ENCODE measurements at places on chromosomes 13 and 19.

DNA sequence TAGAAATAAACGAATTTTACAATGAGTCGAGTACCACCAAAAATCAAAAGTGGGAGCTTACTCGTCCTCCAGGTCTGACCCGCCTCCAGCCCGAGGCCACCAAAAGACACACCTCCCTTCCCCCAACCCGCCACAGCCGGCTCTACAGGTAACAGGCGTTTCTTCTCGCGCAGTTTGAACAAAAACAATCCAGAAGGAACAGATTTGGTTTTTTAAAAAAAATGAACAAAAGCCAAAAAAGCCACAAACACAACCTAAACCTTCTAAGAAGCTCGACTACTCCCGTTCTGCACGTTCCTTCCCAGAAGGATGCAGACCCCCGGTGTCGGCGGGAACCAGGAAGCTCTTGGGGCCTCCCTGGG, 671 bp downstream of the ZDHHC20 start:
- DNase-seq = peak; percentile 67

- no peak for DNase-seq
Observed at GRCh38 chr19:57249329-57249728, 8.9 kb downstream of the ZNF805 start.

GRCh38 chr19:6721773-6722172, 1.3 kb upstream of the C3 start:
- DNase-seq = no peak

DNA sequence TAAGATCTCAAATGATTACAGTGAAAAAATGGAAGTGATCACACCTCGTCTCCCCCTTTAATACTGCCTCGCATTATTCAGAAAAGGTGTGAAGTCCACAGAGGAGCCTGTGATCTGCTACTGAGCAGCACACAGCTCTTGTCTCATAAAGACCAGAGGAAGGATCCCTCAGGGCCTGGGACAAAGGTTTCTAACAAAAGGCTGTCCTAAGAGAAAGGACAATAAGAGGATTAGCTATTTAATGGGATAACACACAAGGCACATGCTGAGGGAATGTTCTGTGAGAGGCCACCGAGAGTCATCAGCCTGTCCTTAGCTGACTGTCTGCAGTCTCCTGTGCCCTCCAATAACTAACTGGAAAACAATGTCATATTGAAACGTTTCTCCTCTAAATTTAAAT, 26.7 kb downstream of the EBPL start:
- DNase-seq = no peak

DNA sequence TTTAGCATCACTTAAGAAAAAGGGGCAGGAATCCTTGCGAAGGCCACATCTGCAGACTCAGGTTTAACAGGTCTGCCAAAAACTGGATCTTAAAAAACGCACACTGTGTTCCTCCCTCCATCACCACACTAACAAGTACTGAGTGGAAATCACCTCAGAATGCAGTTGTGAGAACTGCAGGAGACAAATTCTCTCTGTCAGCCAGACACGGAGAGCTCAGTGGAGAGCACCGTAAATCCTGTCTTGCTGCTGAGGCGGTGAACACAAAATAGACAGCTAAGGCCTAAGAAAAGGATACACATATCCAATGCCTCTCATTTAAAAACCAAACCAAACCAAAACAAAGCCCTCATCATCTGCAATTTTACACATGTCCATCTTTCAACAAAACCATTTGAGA, 1287.6 kb downstream of the EFNB2 start:
- DNase-seq = peak; percentile 5

DNA sequence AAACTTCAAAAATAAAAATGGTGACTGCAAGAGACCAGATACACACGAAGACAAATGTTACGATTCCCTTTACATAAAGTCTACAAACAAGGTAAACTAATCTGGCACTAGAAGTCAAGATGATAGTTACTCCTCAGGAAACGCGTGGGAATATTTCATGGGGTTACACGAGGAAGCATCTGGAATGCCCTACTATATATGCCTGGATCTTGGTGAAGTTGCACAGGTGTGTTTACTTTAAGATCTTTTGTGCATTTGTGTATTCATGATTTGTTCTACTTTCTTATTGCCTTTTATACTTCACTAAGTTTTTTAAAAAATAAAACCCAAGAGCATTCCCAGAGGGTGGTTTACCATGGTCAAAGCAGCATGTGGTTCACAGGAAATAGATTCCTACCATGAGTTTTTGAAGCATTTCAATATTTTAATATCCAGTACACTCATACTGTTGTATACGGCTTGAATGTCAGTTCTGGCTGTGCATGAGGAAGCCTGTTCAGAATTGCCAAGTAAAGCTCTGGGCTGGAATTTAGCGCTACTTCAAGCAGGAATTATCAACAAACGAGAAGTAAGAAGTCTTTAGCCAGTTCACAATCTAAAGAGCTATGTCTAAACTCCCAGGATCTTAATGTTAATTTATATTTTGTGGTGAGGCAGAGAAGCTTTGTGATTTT, 239.8 kb upstream of the KLHL1 start:
- no peak for DNase-seq

DNA sequence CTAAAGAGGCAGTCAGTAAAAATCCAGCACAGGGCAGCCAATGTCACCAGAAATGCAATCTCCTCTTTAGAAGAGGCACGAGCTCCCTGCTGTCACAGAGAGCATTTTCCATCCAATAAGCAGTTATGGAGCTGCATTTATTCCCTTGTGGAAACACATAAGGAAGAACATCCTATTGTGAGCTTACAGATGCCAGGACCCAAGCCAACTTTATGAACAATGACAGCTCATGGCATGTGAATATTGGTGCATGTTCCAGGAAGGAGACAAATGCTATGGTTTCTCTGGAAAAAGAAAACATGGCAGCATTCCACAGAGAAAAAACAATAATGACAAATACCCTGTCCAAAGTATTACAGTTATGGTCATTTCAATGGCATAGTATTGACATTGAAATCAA, 955.6 kb downstream of the UQCRFS1 start:
- DNase-seq = no peak

DNA sequence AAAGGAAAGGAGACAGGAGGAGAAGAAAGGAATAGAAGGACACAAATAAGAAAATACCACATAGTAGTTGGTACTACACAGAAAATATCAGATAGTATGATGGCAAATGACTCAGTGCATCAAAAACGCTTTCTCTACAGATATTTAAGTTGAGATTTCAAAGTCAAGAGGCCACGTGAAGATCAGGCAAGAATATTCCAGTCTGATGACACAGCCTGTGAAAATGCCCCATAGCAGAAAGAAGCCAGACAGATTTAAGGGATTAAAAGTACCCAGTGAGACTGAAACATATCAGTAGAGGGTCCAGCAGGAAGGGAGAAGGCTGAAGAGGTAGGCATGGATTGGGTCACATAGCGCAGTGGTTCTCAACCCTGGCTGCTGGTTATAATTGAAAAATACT, 113.7 kb downstream of the VWA8 start:
- no peak for DNase-seq

DNA sequence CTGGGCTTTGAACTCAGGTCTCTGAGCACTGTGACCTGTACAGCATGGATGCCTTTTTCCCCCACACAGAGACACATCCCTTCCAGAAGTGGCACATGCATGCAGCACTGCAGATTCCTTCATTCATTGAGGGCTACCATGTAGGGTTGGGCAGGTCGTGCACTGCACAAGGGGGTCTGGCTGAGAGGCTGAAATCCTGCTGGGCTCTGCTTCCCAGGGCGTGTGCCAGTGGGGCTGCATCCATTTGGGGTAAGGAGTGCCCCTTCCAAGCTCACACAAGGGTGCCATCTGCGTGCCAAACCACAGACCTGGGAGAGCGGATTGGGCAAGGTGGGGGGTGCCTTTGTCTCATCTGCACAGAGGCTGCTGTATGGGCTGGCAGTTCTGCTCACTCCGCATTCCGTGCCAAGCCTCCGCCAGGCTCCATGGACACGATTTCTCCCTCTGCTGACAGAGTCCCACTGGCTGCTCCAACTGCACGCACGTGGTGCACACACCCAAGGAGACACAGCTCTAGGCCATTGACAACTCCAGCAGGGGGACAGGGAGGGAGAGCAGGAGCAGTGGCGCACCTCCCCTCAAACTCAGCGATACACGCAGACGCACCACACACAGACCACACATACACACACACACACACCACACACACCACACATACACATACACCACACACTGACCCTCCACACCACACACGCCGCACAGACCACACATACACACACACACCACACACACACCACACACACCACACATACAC, 4.5 kb upstream of the SHISA7 start:
- DNase-seq = peak; percentile 74

DNA sequence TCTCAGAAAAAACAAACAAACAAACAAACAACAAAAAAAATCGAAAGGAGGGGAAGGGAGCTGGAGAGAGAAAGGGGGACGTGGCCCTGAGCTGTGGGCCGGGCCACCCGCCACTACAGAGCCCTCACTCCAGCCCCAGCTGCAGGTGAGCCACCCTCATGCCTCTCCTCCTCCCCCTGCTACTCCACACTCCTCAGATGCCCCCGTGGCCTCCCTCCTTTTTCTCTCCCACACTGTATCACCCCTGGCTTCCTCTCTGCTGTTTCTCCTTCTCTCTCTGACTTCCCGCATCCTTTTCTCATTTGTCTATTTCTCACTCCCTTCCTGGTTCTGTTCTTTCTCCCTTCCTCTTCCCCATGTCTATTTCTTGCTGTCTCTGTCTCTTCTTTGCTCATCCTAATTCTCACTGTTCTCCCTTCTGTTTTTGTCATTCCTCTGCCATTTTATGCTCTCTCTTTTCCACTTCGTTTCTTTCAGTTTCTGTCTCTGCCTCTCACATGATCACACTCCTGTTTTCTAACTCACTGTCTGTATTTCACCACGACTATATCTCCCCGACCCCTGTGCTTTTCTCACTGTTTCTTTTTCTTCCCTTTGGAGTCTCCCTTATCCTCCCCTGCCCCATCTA, 2.7 kb downstream of the KLK2 start:
- DNase-seq = no peak

DNA sequence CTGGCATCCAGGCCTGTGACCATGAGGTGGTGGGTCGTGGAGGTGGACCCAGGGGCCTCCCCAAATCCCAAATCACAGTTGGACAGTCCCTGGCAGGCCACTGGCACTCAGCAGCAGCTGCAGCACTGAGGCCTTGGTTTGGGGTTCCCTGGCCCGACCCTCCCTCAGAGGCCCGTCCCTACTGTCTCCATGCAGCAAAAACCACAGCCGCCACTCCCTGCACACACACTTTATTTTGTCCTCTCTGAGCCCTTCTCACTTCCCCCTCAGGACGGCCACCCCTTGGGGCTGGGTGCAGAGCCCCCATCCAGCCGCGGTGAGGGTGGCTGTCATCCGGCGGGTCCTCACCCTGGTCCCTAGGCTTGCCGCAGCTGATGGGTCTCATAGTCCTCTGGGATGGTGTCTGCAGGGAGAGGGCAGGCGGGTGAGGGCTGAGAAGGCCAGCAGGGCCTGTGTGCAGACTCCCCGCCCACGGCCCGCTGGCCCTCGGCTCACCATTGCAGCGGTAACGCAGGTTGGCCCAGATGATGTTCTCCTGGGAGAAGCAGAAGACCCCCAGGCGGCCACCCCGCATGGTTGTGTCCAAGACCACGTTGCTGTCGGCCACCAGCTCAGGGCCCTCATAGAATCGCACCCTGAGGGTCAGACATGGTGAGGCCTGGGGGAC, 8.4 kb downstream of the COMP start:
- DNase-seq = no peak

GRCh38 chr19:3573858-3574637, 1.3 kb downstream of the HMG20B start:
- peak; percentile 67 for DNase-seq

DNA sequence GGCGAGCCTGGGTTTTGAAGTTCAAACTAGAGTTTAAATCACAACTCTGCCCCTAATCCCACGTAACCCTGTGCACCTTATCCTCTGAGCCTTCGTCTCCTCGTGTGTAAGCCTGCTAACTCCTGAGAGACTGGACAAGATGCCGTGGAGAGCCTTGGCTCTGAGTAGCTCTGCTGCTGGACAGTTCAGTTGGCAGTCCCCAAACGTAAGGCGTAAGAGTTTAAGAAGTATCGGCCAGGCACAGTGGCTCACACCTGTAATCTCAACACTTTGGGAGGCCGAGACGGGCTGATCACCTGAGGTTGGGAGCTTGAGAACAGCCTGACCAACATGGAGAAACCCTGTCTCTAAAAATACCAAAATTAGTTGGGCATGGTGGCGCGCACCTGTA, 4.7 kb upstream of the CD79A start:
- peak; percentile 37 for DNase-seq

DNA sequence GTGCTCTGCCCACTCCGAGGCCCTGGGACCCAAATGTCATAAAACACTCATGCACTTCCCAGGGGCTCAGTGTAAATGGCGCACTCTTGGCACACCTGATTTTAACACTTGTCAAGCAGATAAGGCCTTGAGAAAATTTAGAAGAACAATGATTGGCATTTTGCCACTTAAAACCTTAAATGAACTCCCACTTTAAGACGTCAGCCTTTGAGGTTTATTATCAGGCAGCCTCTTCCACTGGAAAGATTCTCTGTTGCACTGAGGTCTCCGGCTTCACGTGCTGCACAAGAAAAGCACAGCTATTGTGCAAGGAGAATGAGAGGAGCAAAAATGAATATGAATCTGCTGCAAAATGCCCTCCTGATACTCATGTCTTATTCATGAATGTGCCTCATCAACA, 38.5 kb upstream of the ATP11A start:
- DNase-seq = no peak

DNA sequence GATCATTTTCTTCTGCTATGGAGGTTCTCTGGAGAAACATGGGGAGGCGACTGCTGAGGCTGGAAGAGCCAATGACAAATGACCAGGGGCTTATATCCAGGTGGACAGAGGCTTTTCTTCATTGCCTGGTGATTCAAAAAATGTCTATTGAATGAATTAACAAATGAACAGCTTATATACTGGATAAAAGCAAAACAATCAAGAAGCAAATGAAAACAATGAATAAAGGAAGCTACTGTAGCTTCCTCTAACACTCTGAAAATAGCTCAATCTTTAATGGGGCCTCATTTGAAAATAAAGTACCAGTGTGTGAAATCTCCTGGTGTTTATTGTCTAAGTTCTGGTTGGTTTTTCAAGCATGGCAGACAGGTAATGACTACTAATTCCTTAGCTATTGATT, 167.5 kb upstream of the TMTC4 start:
- DNase-seq = no peak

- no peak for DNase-seq
Observed at GRCh38 chr13:41971848-41972247, 10.9 kb upstream of the VWA8 start.

Data from G401 (cell line).